ENCODE measurements at places on chromosomes 5 and 9. TPM values are rescaled to one million over a fixed set of nuclear protein-coding genes. Genes with fewer than 3 reads are reported as not detected.

Gene HSPA5
- 204 TPM for total RNA-seq

Gene UAP1L1
- 5.5 TPM for total RNA-seq

Gene GABBR2
- total RNA-seq = 4.0 TPM

Gene TRAPPC13
- 17.8 TPM for total RNA-seq

Gene SLC35A4
- total RNA-seq = 38.8 TPM

Gene CARTPT
- total RNA-seq = not detected

Gene ARL14EPL
- total RNA-seq = not detected

Gene IFNA2
- total RNA-seq = not detected

Gene HSDL2
- 14.6 TPM for total RNA-seq

Gene AQP7
- total RNA-seq = not detected

Gene PGM5
- 0.34 TPM for total RNA-seq

Gene IL31RA
- total RNA-seq = 3.2 TPM

Gene PTGDS
- not detected for total RNA-seq

Gene PALM2AKAP2
- total RNA-seq = 0.67 TPM

Gene GDNF
- total RNA-seq = not detected

Gene PCDHB13
- total RNA-seq = under 0.01 TPM

Measured in bronchus fibroblast of lung (primary cell).